Stimulated activated CD8-positive, alpha-beta memory T cell treated with anti-CD3 and anti-CD28 coated beads, Interleukin-7, amount 100 ng/mL, for 1 hour (primary cell): ENCODE measurements at places on chromosomes 7 and 10.

DNA sequence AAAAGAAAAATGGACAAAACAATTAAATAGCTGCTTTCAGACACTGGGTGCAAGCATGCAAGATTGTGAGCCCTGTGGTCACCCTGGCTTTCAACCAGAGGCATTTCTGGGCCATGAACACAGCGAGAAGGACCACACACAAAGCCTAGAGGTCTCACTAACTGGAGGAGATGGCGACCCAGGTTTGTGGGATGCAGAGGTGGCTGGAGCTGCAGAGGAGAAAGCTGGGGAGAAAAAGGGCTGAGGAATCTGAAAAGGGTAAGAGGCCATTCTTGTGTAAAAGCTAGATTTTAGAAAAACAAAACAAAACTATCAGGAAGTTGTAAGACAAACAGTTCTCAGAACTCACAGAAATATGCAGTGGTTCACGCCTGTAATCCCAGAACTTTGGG is 30.1 kb upstream of the PTPRN2 start:
- no peak for DNase-seq

DNA sequence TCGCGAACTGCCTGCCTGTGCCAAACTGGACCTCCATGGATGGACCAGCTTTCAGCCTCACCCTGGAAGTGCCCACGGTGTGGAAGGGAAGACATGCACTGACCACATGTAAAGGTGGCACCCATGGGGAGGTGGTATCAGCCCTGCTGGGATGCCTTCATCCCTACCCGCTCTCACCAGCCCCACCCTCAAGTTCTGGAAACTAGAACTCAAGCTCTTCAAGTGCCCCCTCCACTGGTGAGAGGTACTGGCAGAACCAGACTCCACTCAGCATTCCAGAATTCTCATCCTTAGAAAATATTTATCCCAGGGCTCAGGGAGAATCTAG is 5.9 kb downstream of the ZNF488 start:
- DNase-seq, result no peak

GRCh38 chr7:86953653-86954336 is 105.7 kb downstream of the ELAPOR2 start:
- no peak for DNase-seq

GRCh38 chr10:75008952-75009351 is 102.5 kb upstream of the SAMD8 start:
- DNase-seq, result no peak

GRCh38 chr7:43639858-43640491 is 57.1 kb downstream of the STK17A start:
- no peak for DNase-seq

GRCh38 chr7:116798232-116798631 is 64.2 kb upstream of the CAPZA2 start:
- no peak for DNase-seq

- no peak for DNase-seq
Measured at GRCh38 chr7:80189638-80190037, 55.0 kb downstream of the GNAI1 start.

DNA sequence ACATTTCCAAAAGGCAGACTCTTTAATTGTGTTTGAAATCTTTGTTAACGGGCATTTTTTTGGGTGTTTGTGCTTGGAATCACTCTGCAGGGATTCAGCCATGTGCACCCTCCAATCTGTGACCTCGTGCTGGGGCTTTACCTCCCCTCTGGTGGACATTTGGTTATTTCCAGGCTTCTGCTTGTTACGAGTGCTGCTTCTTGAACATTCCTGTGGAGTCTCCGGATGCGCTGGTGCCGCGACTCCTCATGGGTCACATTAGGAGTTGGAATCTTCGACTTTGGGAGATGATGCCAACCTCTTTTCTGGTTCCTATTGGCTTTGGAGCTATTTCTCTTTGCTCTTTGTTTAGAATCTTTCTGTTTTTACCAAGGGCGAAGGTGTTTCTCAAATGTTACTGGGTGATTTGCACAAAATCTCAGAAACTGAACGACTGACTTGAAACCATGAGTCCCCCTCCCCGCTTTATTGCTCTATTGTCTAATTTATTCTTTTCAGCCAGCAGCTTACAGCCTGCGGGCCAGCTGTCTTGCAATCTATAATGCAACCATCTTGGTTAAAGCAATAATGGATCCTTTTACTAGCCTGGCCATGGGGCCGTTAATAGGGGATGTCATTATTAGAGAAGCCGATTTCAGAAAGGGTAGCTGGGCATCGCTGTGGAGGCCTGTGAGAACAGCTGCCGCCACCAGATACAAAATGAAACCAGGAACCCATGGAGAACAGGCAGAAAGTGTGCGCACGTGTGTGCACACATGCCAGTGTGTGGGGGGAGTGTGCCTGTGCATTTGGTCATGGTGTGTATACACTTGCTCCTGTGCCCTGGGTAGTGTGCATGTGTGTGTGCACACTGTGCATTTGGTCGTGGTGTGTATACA is 9.9 kb upstream of the DPYSL4 start:
- no peak for DNase-seq

- no peak for DNase-seq
Measured at GRCh38 chr7:65749039-65749438, 123.8 kb upstream of the VKORC1L1 start.

DNA sequence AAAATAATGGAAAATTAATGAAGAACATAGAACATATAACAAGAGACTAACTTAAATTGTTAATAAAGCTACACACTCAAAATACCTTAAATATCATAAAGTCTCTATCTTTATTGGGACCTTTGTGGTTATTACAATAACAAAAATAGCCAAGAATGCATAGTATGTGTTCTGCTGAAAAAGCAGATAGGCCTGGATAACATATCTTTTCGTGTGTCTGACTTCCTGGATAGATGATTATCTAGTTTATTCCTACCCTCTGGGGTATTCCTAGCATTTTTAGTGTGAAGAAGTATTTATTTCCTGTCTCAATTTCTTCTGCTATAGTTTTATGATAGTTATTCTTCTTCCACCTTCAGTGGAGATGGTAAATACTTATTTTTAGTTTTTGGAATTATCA is 36.5 kb downstream of the CALCR start:
- DNase-seq, result no peak

DNA sequence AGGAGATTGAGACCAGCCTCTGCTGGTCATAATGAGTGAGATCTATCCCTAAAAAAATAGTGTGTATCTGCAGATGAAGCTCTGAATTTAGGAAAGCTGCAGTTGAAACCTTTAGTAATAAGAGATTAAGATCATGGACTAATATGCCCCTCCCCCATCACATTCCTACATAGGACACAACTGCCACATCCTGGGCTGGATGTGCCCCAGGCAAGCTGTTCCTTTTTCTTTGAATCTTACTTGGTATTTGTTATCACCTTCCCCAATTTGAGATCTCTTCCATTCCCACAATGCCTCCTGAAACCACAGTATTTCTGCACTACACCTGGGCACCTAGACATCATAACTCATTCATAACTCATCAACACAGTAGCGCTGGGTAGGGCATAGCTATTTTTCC is 74.1 kb downstream of the DOCK1 start:
- DNase-seq, result no peak

DNA sequence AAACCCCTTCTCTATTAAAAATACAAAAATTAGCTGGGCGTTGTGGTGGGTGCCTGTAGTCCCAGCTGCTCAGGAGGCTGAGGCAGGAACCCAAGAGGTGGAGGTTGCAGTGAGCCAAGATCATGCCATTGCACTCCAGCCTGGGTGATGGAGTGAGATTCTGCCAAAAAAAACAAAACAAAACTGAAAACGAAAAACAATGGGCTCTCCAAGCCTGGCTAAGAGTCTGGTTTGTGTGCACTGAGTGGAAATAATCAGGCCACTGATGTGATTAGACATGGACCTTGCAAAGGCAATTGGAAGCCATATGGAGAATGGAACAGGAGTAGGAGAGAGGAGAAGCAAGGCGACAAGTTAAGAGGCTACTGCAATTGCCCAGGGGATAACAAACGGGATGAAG is 60.1 kb upstream of the GSDME start:
- no peak for DNase-seq

GRCh38 chr10:22913474-22914092 is 14.3 kb upstream of the ARMC3 start:
- no peak for DNase-seq

GRCh38 chr10:59448616-59449015 is 86.3 kb upstream of the FAM13C start:
- no peak for DNase-seq

DNA sequence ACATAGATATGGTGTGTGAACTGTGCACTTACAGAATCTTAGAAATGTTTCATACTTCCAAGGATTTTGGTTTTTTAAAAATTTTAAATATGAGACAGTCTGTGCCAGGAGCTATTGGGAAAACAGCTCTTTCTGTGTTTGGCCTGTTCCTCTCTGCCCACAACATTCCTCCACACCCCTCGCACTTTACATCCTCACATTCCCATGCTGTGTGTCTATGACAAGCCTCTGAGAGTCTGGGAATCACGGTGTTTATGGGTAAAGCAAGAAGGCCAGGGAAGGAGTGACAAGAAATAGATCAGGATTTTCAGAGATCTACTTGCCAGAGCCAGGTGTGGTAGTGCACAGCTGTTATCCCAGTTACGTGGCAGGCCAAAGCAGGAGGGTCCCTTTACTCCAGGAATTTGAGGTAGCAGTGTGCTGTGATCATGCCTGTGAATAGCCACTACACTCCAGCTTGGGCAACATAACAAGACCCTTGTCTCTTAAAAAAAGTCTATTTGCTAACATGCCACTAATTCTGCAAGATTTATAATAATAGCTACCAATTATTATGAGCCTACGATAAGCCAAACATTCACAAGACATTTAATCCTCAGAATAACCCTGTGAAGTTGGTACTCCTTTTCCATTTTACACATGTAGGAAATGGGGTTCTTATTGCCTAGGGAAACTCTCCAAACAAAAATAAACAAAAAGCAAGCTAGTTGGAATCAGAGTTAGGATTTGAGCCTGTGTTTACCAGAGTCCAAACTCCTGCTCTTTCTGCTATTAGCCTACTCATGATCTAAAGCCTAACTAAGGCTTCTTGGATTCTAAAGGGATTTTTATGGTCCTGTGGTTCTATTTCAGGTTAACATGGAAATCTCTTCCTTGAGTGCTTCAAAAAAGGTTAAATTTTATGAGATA is 168.3 kb upstream of the SP8 start:
- no peak for DNase-seq

DNA sequence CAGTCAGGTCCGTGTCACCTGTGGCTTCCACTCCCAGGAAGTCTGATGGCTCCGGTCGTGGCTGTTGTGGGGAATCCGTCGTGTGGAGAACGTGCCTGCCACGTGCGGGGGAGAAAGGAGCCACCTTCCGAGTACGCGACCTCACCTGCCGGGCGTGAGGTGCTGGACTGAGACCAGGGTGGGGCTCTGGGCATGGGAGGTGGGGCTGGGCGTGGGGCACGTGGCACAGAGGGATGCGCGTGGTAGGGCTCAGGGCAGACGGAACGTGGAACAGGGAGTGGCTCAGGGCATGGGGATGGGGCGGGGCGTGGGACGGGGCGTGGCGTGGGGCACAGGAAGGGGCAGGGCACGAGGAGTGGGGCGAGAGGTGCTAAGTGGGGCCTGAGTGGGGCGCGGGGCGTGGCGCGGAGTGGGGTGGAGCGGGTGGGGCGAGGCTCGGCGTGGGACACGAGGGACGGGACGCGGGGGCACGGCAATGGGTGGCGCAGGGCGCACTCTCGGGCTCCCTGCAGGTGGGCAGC is 64.8 kb downstream of the C10orf143 start:
- DNase-seq, result no peak

DNA sequence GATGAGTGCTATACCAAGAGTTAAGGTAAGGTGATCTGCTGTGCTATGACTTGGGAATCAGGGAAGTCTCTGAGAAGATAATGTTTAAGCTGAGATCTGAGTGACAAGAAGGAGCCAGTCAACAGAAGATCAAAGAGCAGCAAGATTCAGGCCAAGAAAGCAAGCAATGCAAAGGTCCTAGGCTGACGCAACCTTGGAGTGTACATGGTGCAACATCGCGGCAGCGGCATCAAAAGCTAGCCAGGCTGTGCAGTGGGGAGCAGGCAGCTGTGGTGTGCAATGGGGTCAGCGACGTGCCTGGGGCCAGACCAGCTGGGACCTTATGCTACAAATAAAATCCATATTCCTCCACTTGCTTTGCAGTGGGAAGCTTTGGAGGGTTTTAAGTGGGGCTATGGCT is 324.1 kb downstream of the LRMDA start:
- no peak for DNase-seq

GRCh38 chr10:112456533-112456932 is 9.5 kb downstream of the VTI1A start:
- no peak for DNase-seq

DNA sequence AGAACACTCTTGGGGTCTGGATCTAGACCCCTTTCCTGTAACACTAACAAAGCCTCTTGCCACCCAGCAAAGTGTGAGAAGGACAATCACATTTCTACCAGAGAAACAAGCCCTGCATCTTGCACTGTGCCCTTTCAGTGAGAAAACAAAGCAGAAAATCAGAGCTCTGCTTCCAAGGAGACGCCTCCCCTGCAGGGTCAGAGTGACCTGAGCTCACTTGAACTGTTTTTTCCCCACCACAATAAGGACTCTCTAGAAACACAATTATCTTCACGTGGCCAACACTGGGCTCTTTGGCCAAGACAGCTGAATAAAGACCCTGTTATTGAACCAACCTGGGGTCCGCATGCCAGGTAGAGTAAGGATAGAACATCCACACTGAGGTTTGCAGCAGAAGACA is 30.1 kb upstream of the PRLHR start:
- no peak for DNase-seq

DNA sequence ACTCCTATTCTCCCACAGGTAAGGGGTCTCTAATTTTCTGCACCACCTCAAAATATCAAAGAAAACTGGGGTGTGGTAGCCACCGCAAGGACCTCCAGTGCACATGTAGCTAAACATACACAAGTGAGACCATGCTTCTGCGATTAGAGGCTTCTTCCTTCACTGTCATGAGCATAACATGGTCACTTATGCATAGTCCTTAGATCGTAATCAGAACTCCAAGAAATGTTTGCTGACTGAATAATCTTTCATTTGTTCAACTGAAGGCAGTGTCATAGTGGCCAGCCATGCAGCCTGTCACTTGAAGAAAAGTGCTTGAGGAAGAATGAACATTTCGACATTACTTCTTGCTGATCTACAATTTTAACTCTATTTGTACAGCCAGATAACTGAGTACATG is 14.6 kb downstream of the TWIST1 start:
- DNase-seq, result no peak

- no peak for DNase-seq
Measured at GRCh38 chr7:157483515-157483914, 146.7 kb downstream of the DNAJB6 start.

GRCh38 chr7:20991544-20991943 is 204.9 kb upstream of the SP8 start:
- no peak for DNase-seq
